Stimulated activated CD4-positive, alpha-beta T cell treated with anti-CD3 and anti-CD28 coated beads, Interleukin-4, amount 100 ng/mL, for 1 hour (primary cell): ENCODE measurements at places on chromosomes 13 and 19.
A peak's percentile ranks its signal among the peaks of the same experiment; 100 is the strongest.

DNA sequence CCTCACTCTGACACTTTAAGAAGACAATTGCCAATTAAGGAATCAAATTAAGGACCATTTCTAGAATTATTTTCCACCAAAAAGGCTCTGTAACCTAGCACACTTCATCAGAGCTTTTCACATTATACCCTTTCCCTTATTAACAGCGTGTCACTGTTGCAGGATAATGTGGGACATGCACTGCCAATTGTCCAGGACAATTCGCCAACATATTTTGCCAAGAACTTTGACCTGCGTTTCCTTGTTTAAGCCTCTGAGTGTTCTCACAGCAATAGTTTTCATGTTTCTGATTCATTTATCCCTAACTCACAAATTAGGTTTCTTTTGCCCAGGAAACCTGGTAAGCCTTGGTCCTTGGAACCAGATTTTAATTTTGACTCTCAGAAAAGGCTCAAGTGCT is 13.3 kb downstream of the COL4A1 start:
- DNase-seq, result no peak

DNA sequence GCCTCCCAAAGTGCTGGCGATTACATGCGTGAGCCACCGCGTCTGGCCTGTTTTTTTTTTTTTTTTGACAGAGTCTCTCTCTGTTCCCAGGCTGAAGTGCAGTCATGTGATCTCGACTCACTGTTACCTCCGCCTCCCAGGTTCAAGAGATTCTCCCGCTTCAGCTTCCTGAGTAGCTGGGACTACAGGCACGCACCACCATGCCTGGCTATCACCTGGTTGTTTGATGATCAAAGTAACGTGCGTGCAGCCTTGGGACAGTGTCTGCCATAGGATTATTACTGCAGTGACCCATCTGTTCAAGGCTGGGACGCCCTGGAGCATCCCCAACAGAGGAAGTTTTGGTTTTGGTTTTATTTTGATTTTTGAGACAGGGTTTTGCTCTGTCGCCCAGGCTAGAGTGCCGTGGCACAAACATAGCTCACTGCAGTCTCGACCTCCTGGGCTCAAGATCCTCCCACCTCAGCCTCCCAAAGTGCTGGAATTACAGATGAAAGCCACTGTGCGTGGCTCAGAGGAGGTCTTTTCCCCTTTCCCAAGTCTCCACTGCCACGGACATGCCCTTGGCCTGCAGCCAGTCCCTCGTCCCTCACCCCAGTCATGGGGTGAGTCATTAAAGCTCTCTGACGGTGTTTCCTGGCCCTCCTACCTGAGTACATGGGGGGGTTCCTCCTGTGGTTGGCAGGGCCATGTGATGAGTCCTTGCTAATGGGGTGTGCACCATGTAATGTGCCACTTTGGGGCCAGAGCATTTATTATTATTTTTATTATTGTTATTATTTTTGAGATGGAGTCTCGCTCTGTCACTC is 65.6 kb downstream of the IER2 start:
- DNase-seq, result peak; percentile 29

DNA sequence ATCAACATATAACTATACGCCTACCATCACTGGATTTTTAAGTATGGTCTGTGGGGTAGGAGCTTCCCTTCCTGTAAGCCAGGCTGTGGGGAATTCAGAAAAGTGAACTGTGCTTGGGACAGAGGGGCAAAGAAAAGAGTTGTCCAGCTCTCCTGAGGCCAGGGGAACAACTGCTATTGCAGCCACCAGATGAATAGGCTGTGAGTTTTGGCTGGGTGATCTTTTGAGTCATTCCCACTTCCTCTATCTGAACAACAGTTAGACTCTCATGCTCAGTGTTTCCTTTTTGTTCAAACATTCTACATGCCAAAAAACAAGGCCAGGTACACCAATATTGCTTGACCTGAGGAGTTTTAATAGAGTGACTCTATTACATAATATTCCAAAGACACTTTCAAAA is 426.2 kb upstream of the DACH1 start:
- DNase-seq, result no peak

DNA sequence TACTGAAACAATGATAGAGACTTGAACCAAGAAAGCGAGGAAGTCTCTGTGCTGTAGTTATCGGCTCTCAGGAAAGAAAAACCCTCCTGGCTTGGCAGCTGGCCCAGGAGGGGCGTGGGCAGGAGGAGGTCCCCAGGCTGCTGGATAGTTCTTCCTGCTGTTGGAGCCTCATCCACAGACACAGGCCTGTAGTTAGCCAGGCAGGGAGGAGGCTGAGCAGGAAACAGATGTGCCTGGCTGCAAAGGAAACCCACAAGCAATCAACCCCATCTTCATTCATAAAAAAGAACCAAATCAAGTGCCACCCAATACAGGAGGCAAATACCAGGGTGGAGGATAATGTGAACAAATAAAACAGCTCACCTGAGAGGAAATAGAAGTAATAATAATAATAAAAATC is 86.2 kb downstream of the IRS2 start:
- DNase-seq, result no peak

DNA sequence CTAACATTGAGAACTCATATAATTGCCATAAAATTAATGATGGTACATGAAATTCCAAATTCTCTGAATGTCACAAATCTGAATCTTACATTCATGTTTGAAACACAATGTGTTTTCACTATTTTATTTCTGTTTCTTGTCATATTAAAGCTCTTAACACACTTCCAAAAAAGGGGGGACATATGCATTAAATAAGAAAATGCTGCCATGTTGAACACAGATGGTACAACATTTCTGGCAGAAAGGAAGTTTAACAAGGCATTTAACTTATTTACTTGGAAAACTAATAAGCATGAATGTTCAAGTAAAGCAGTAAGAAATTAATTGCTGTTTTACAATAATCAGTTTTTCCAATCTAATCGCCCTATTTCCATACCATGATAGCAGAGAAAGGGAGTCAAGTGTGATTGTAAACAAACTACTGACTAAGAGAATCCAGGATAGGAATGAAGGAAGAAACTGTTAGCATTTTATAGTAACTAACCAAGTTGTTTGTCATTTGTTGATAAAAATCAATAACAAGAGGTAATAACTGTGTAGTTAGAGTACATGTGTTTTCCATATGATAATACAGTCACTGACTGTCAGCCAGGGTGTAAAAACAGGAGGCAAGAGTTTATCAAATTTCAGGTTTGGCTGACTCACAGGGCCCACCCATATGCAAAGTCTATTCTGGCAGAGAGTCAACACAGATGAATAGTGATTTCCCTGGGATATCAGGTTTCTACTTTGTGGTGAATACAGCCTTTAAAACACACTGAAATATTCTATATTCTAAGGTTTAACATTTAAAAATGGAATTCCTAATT is 5.7 kb upstream of the FOXO1 start:
- no peak for DNase-seq

- DNase-seq, result no peak
These were observed 30.6 kb upstream of the ISYNA1 start for GRCh38 chr19:18468517-18468916.
